ENCODE measurements at places on chromosomes 2 and 18.

GRCh38 chr2:55616551-55617174 lies 759 bp downstream of the PPP4R3B start:
- peak; percentile 39 for DNase-seq

DNA sequence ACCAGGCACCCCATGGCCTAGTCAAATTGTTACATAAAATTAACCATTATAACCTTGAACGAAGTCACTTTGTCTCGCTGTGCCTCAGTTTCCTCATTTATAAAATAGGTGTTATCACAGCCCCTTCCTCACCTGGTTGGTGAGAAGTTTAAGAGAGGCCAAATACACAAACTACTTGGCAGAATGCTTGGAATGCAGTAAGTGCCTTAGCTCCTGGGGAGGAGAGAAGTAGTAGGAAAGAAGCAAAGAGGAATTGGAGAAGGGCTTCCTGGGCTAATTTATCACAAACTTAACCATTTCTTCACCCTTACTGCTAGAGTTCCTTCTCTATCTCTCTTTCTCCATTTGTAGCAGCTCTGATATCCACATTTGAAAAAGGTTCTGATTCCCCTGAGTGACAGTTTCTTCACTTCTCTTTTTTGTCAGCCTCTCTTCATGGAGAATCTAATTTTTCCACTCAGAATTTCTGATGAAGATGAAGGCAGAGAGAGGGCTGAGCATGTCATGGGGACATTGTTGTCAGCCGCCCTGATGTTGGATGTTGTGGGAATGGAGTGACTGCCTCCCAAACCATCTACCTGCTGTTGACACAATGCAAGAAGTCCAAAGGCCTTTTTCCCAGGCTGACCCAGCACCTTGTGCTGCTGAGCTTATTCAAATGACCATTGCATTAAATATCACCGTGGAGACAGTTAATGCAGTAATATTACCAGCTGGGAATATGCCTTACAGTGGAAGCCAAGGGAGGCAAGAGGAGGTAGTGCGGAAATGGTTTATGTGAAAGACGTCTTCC lies 60.4 kb downstream of the BOD1L2 start:
- DNase-seq, result no peak

DNA sequence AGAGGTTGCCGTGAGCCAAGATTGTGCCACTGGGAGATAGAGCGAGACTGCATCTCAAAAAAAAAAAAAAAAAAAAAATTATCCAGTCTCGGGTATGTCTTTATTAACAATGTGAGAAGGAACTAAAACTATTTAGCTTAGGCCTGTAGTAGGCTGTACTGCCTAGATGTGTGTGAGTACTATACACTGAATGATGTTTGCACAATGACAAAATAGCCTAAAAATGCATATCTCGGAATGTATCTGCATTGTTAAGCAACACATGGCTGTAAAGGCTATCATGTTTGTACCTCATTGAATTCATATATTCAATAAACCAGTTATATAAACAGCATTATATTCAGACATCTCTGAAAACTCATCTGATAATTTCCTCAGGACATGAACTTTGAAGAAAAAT lies 191.2 kb upstream of the SESTD1 start:
- DNase-seq, result peak; percentile 65

DNA sequence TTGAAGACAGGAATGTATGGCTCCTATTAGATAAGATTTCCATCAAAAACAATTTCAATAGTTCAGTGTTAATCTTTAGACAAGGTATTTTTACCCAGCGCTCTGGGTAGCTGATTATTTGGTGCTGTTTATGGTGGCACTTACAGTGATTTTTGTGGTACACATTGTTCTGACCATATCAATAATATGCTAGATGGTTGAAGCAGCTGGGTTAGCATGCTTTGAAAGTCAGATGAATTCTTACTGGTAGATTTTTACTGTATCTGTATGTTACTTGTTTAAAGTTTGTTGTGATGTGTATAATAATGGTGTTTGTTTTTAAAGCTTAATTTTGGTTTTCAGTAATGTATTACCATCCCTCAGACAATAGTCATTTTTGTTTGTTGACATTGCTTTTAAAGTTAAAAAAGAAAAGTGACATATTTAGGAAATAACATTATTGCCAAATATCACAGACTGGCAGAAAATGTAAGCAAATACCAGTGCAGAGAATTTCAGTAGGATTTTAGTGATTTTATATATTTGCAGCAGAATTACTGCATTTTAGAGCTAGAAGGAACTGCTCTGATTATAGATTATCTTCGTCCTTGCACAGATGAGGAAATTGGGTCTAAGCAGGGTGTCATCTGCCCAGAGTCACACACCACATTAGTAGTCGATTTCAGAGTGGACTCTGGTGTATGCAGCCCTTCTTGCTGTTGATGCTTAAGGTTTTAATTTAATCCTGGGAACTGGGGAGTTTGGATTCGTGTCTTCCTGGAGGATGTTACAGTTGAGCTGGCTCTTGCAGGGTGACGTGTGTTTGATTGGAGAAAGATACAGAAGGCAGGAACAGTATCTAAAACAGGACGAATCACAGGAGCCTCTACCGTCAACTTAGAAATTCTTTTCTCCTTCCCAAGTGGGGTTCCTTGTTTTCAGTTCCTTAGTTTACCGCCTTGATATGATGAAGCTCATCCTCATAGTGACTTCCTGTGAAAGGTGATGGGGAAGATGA lies 6.6 kb downstream of the SOCS6 start:
- DNase-seq, result no peak

DNA sequence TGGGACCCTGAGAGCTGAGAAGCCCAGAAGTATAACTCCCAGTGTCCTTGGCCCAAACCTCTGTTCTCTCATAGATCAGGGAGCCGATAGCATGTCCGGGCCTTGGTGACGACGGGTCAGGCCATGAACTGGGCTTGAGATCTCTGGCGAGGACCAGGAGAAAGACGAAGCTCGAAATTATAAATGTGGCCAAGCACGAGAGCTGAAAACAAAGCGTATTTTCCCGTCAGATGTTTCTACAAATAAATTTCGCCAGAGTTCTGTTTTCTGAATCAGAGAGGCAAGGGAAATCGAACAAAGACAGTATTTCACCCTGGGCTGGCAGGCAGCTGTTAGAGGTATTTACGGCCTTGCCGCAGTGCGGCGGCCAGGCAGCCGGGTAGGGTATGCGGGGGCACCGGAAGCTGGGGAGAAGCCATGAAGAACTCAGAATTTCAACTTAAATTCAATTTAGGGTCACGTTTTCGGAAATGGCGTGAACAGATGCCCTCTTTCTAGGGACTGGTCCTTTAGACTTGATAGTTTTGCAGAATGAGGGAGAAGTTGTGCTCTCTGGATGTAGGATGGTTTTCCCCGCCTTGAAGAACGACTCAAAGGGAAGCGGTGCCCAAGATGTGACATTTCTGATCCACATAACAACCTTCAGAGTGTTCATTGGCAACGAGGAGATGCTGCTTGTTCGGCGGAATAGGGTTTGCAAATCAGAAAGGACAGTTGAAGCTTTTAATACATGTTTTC lies 9.6 kb downstream of the HOXD8 start:
- DNase-seq, result peak; percentile 57

DNA sequence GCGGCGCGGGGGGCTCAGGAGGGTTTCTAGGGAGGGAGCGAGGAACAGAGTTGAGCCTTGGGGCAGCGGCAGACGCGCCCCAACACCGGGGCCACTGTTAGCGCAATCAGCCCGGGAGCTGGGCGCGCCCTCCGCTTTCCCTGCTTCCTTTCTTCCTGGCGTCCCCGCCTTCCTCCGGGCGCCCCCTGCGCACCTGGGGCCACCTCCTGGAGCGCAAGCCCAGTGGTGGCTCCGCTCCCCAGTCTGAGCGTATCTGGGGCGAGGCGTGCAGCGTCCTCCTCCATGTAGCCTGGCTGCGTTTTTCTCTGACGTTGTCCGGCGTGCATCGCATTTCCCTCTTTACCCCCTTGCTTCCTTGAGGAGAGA lies 5.2 kb downstream of the PROC start:
- no peak for DNase-seq

DNA sequence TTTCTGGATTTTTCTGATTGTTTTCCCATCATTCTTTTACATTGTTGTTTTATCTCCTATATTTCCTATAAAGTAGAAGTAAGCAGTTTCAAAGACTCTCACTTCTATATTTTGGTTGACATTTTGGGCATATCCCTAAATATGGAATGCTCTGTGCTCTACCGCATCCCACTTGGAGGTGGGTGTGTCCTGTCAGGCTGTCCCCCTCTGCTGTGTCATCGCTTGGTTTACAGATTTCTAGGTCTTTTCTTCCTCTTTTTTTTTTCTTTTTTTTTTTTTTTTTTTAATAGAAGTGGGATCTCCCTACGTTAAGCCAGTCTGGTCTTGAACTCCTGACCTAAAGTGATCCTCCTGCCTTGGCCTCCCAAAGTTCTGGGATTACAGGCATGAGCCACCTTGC lies 13.3 kb downstream of the DGKD start:
- DNase-seq, result no peak

DNA sequence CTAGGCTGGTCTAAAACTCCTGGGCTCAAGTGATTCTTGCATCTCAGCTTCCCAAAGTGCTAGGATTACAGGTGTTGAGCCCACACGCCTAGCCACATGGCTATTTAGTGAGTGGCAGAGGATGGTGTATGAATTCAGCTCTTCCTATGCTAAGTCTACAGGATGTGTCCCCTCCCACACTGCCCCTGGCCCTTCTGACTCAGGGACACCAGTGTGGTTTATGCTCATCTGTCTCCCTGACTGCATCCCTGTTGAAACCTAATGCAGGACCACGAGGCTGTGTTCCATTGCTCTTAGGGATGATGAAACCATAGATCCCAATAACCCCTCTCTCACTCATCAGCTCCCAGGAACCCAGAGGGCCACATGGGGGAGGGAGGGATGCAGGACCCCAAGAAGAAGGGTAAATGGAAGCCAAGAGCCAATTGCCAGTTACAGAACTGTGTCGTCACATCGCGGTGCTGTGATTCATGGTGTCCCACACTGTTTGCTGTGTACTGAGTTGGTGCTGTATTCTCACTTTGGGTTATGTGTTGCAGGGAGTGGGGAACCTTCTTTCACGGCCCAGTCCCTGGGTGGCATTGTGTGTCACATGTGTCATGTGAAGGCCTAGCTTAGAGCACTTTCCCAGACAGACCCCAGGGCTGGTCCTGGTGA lies 102.9 kb upstream of the HAAO start:
- no peak for DNase-seq

DNA sequence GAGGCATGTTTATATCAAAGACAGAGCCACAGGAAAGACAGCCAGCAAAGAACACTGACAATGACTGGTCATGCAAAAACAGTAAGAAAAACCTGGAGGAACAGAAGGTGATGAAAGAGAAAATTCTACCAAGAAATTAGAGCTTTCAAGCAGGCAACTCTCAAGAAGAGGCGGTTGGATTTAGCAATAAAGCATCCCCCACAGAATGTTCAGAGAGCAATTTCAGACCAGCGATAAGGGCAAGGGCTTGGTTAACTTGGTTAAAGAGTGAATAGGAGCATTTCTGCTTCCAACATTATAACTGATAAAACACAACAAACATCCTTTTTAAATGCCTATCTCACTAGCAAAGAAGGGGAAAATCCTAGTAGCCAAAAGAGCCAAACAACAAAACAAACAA lies 68.0 kb upstream of the NCKAP5 start:
- DNase-seq, result no peak

GRCh38 chr18:3029215-3029952 lies 16.4 kb upstream of the LPIN2 start:
- peak; percentile 39 for DNase-seq

All from fibroblast of skin of right quadriceps (primary cell).